ENCODE measurements at places on chromosomes 16 and 17. TPM values are rescaled to one million over a fixed set of nuclear protein-coding genes. Genes with fewer than 3 reads are reported as not detected.

Gene ABI3
- 32.4 TPM for total RNA-seq

Gene TEKT5
- not detected for total RNA-seq

Gene SOST
- total RNA-seq: not detected

GRCh38 chr16:2712063-2712441 is 8.0 kb downstream of the PRSS27 start:
- DNase-seq: no peak

DNA sequence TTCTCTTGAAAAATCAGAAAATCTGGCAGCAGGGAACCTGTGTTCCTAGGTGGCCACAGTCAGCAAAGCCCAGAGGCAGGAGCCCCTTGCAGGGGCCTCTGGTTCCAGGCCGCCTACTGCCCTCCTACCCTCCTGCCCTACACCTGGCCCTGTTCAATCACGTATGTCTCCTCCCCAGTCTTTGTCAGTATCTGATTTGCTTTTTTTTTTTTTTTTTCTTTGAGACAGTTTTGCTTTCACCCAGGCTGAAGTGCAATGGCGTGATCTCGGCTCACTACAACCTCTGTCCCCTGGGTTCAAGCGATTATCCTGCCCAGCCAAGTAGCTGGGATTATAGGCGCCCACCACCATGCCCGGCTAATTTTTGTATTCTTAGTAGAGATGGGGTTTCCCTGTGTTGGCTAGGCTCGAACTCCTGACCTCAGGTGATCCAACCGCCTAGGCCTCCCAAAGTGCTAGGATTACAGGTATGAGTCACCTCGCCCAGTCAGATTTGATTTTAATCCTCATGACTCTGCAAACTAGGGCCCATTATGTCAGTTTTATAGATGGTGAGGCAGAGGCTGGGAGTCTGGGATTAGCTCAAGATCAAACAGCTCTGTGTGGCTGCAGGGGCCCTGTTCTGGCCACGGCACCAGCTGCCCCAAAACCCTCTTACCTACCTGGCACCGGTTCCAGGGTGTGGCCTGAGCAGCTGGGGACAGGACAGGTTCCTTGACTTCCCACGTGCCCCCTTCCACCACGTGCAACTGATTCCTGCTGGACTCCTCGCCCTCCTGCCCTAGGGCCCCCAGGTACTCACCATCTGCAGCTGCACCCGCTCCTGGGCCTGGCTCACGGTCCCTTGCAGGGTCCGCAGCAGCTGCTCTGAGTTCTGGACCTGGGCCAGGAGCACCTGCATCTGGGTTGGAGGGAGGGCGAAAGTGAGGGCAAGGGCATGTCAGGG is 14.7 kb downstream of the RABEP2 start:
- DNase-seq: no peak

GRCh38 chr16:77289331-77289809 is 90.2 kb downstream of the SYCE1L start:
- DNase-seq: no peak
